Stimulated activated CD4-positive, alpha-beta T cell treated with anti-CD3 and anti-CD28 coated beads, Interleukin-12 subunit alpha, Interleukin-12 subunit beta, amount 100 ng/mL, for 24 hours (primary cell): ENCODE measurements at places on chromosomes 4 and X.

- no peak for DNase-seq
Measured at GRCh38 chr4:3369781-3370674, 71.7 kb upstream of the HGFAC start.

DNA sequence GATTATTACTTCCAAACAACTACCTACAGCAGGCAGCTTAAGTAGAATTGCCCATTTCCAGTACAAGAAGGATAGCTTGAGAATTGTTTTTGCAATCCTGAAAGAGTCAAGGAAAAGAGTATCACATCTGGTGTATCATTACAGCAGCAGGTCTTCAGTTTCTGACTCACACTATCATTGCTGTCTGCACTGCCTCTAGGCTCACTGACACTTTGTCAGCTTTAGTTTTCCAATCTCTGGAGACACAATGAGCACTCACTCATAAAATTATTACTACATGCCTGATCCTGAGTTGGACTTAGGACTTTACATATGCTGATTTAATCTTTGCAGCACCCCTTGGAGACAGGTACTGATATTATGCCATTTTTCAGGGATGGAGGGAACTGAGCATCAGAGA lies 244.6 kb upstream of the BOD1L1 start:
- DNase-seq, result no peak

- DNase-seq, result no peak
Measured at GRCh38 chrX:125694171-125694570, 374.5 kb downstream of the TEX13C start.

- DNase-seq, result no peak
Measured at GRCh38 chrX:349702-350101, 31.1 kb upstream of the GTPBP6 start.

DNA sequence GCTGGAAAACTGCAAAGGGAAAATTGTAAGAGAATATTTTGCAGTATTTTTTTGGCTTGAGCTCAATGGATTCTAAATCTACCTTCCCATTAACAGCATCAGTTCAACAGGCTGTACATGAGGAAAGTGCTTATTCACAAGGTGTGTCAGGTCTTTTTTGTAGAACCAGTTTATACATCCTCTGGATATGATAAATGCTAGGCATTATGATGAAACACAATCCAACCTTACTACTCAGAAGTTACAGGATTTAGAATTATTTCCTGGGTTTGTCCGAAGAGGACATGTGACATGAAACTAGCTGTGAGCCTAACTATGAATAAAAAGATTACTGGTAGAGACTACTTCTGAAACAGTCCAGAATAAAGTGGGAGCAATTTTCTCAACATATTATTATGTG lies 49.5 kb downstream of the ATXN3L start:
- DNase-seq, result no peak

DNA sequence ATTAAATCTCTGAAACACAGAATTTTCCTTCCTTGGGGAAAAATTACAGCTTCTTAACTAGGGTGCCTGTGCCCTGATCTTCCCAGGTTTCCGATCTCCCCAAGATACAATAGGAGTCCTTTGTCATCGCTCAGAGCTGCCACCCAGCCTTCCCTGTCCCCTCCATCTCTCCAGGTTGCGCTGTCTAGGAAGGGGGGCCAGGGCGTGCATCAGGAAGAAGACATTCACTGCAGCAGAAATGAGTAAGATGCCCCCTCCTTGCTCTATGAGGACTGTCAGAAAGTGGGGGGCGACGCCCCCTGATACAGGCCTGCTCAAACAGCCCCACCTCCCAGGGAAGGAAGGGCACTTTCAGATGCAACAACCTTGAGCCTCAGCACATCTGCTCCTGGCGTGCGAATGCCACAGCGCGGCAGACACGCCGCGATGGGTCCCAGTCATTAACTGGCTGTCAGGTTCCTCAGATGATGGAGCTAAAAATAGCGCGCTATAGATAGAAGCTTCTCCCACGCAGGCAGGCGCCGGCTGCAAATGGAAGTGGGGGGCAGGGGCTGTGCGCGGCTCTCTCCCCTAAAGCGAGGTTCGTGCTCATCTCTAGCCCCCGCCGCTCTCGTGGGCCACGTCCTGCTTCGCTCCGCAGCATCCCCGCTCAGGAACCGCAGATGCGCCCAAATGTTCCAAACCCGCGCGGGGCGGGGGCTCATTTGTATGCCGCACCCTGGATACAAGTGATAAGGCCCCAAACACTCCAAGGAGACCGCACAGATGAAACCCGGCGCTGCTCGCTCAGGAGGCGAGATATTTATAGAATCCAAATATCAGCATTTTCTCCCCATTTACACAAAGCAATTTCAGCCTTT lies 57.6 kb upstream of the LGI2 start:
- no peak for DNase-seq

- DNase-seq, result no peak
Measured at GRCh38 chr4:101279377-101279871, 67.9 kb downstream of the PPP3CA start.

GRCh38 chrX:7132335-7133049 lies 15.0 kb upstream of the STS start:
- no peak for DNase-seq

DNA sequence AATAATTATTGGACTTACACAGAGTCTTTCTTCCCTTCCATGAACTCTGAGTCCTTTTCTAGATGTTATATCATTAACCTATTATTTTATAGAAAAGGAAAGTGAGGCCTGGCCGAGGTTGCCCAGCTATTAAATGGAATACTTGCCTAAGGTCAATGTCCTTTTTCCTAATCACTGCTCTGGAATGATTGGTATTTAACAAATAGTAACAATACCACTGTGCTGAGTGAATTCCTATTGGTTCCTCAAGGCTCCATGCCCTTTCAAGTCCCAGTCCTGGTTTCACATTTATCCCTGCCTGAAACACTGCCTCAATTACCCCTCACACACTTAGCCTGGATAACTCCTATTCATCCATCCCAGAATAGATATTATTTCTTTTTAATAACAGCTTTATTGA lies 6.2 kb downstream of the TCEAL9 start:
- no peak for DNase-seq

- no peak for DNase-seq
Measured at GRCh38 chrX:136762820-136763452, 17.8 kb downstream of the ARHGEF6 start.
